ENCODE measurements at places on chromosomes 6 and 20.

GRCh38 chr20:10300582-10301446 is 82.2 kb downstream of the SNAP25 start:
- no peak for DNase-seq

GRCh38 chr6:71048320-71049164 is 91.7 kb upstream of the B3GAT2 start:
- no peak for DNase-seq

DNA sequence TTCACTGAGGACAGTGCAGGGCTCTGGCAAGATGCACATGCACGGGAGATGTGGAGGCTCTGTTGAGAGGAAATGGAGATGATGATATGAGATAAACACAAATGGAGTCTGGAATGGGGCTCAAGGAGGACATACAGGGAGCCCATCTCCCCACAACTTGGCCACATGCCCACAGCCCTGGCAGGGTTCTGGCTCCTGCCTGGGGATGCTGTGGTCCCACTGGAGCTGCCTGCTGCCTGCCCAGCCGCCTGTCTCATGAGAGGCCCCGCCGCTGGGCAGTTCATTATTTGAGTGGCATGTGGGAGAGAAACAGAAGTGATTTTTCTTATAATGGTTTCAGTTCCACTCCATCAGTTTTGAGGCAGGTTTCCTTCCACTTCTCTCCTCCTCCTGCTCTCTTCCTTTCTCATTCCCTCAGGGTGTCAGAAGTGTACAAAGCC is 133.6 kb upstream of the TRAF3IP2 start:
- DNase-seq, result no peak

- peak; percentile 57 for DNase-seq
These were observed 5.5 kb downstream of the CASP8AP2 start for GRCh38 chr6:89834884-89835792.

GRCh38 chr6:149683256-149683859 is 34.5 kb downstream of the LATS1 start:
- DNase-seq, result no peak

- peak; percentile 4 for DNase-seq
These were observed 136.4 kb downstream of the MTFR2 start for GRCh38 chr6:136113736-136114173.

DNA sequence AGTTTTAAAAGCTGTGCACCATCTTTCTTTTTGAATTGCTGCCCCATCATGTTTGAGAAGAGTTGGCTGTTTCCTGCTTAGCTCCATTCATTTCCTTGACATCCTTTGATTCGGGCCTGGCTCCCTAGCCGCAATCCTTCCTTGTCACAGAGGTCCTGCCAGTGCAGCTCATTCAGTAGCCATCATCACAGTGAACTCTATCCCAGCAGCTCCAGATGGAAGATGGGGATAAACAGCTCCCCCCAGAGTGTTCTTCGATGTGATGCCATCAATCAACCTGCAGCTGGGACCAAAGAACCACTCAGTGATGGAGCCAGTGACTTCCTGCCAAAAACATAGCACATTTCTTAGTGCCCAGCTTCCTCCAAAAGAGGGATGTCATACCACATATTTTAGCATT is 158.8 kb downstream of the FRK start:
- no peak for DNase-seq

DNA sequence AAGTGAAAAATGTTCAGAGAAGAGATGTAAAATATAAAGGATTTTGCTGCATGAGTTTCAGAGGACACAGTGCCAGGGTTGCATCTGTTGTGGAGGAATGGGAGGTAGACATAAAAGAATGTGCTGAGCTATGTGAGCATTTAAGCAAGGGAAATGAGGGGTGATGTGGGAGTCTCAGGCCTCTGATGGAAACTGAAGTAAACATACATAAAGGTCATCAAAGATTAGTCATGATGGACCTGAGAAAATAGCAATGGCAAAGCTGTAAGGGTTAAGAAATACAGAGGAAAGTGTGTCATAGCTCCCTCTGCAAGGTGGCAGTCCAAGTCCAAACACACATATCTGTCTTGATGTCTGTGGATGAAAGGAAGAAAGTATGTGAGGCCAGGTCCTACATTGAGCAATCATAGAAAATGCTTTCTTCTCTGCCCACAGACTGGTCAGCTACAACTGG is 306.6 kb upstream of the ECI2 start:
- no peak for DNase-seq

- DNase-seq, result no peak
These were observed 119.1 kb downstream of the PRND start for GRCh38 chr20:4840801-4841200.

- no peak for DNase-seq
These were observed 94.4 kb upstream of the MAP7 start for GRCh38 chr6:136644597-136644952.

DNA sequence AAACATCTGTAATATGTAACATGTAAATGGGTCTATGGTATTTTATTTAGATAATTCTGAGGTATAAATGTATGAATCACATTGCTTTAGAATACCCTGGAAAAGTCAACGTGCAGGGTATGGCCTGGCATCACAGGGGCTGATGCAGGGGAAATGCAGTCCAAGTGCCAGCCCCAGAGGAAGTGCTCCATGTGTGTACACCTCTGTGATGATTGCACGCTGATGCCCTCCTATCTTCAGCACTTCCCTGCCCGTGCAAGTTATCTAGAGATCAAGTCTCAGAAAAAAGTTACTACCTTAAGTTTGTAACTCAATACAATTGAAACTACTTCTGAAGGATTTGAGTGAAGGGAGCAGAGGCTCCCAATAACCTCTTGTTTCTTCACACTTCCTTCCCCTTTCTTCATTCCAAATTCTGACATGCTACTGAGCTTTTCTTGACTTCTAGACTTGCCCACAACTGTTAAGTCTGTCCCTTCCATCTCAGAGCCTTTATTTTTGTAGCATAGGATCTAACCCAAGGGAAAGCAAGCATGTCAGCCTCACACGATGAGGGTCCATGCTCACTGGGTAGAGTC is 2.2 kb downstream of the SMLR1 start:
- no peak for DNase-seq

GRCh38 chr6:1188199-1188598 is 123.7 kb upstream of the FOXQ1 start:
- DNase-seq, result no peak
